Neural progenitor cell (in vitro differentiated cells): ENCODE measurements at places on chromosomes 2 and 18.

DNA sequence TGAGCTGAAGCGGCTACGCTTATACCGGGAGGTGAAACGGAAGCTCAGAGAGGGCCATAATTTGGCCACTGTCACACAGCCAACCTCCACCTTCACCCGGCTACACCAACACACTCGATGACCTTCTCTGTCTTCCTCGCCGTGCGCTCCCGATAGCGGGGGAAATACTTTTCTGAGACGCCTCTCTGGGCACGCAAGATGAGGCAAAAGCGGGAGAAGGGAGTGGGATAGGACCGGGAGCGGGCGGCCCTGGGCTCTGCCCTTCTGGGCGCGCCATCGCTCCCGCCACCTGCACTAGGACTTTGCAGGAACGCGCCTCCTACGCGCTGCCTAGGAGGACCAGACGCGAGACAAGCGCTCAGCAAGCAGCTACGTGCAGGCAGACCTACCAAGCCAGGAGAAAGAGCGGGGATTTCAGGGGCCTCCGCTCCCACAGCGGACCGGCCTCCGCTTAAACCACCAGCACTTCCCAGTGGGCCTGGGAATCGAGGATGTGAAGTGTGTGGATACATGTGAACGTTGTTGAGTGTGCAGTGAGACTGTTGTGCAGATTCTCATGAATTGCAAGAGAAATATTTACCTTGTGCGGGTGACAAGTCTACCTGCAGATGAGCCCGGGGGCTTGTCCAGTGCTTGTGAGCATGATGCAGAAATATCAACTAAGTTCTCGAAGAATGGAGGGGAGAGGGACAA, 11.4 kb downstream of the SIX3 start:
- H3K27ac ChIP-seq: no peak overlapping the region
- peak overlapping the region; percentile 48 for H3K4me3 ChIP-seq
- peaks cover 65% of the 10 kb centered on the region for H3K27me3 ChIP-seq
- H3K4me1 ChIP-seq: peaks cover 73% of the 10 kb centered on the region
- H3K36me3 ChIP-seq: no peaks in the 10 kb centered on the region
- peak; percentile 76 for DNase-seq

GRCh38 chr2:214503568-214503967, 92.7 kb downstream of the VWC2L start:
- H3K36me3 ChIP-seq: no peaks in the 10 kb centered on the region
- H3K27me3 ChIP-seq: no peaks in the 10 kb centered on the region
- H3K4me1 ChIP-seq: no peaks in the 10 kb centered on the region
- no peak overlapping the region for H3K27ac ChIP-seq

DNA sequence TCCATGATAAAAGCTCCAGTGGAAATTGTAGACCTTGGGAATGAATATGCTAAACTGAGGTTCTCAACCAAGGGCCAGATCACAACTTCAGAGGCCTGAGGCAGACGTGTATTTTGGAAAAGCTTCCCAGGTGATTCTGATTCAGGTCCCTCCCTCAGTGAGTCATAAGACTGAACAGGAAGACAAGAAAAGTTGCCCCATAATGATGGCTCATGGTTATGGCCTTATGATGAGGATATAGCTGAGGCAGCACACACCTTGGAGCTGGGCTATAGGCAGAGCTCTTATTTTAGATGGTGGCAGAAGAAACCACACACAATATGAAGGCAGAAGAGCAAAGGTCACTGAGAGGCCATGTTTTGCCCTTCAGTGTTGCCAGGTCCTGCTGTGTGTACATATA, 9.6 kb downstream of the ANTXR1 start:
- no peaks in the 10 kb centered on the region for H3K36me3 ChIP-seq
- no peaks in the 10 kb centered on the region for H3K27me3 ChIP-seq
- H3K4me1 ChIP-seq: no peaks in the 10 kb centered on the region
- no peak overlapping the region for H3K4me3 ChIP-seq
- DNase-seq: no peak

GRCh38 chr2:42752816-42753813, 10.8 kb downstream of the OXER1 start:
- no peak overlapping the region for H3K27ac ChIP-seq
- no peak for DNase-seq
- no peaks in the 10 kb centered on the region for H3K4me1 ChIP-seq

- no peak overlapping the region for H3K4me3 ChIP-seq
- no peaks in the 10 kb centered on the region for H3K36me3 ChIP-seq
- DNase-seq: no peak
- peaks cover 4% of the 10 kb centered on the region for H3K27me3 ChIP-seq
- no peak overlapping the region for H3K27ac ChIP-seq
Measured at GRCh38 chr2:9764153-9764778, 79.0 kb upstream of the TAF1B start.

DNA sequence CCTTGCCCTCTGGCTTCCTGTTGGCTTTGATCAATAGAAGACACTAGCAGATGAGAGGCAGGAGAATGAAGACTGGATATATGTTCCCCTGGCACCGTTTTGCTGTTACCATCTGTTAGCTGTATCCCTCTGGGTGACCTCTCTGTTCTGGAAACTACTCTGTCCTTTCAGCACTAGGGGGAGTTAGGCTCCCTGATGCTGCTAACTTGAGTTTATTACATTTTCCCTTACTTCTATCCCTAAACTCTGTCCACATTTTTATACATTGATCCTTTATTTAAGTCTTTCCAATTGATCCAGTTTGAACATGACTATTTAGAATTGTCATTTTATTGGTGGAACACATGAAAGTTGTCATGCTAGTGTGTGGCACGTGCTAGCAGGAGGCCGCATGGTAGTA, 1014.3 kb upstream of the CDH2 start:
- H3K4me1 ChIP-seq: no peaks in the 10 kb centered on the region
- no peak overlapping the region for H3K4me3 ChIP-seq
- no peaks in the 10 kb centered on the region for H3K36me3 ChIP-seq
- no peaks in the 10 kb centered on the region for H3K27me3 ChIP-seq
- peak; percentile 12 for DNase-seq

DNA sequence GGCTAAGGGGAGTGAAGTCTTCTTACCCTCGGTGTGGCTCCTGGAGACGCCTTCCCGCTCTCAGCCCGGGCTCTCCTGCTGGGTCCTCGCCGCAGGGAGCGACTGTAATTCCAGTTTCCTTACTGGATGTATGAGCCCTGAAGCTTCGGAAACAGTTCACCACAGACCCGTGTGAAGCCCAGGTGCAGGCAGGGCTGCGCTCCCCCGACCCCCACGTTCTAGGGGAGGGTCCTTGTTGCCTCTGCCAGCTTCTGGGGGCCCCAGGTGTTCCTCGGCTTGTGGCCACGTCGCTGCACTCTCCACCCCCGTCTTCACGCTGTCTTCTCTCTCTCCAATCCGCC, 5.1 kb upstream of the ASB1 start:
- H3K36me3 ChIP-seq: no peaks in the 10 kb centered on the region
- no peak overlapping the region for H3K27ac ChIP-seq
- peak; percentile 31 for DNase-seq
- H3K27me3 ChIP-seq: no peaks in the 10 kb centered on the region
- H3K4me3 ChIP-seq: no peak overlapping the region

DNA sequence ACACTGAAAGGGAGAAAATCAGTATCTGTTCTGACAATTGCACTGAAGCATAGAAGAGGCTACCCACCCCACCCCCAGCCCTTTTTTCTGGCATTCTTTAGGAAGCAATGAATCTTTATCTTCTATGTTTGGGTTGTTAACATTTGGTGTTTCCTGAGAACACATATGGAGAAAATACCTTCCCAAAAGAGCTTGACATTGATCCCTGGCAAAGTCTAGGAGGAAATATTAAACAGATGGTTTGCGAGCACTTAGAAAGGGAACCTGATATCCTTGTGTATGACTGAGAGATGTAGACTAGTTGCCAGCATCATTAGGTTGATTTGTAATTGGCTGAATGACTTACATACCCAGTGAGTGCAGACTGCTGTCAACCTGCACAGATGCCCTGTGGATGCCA, 42.9 kb downstream of the DOK1 start:
- H3K27ac ChIP-seq: no peak overlapping the region
- no peak overlapping the region for H3K4me3 ChIP-seq
- H3K4me1 ChIP-seq: no peaks in the 10 kb centered on the region

GRCh38 chr2:186426153-186427016, 59.7 kb upstream of the ZC3H15 start:
- no peaks in the 10 kb centered on the region for H3K4me1 ChIP-seq
- DNase-seq: no peak
- H3K36me3 ChIP-seq: no peaks in the 10 kb centered on the region

DNA sequence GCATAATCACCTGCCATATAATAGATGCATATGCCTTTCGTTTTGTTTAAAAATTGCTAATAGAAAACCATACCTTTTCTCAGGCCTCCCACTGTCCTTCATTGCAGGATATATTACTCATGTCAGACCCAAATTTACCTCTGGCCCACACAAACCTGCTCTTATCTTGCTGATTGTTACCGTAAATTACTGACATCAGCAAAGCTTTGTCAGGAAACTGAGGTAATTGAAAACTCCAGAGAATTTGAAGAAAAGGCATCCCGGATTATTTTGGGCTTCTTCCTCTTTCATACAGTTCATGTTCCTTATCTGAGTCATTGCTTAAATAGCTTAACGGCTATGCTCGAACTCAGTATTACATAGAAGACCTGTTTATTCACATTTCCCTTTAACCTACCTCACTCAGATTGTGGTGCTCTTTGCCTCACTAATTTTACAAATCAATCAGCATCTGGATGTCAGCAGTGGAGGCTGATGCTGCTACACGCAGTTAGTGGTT, 145.7 kb downstream of the ZEB2 start:
- no peak overlapping the region for H3K4me3 ChIP-seq
- H3K27ac ChIP-seq: no peak overlapping the region
- peaks cover 10% of the 10 kb centered on the region for H3K4me1 ChIP-seq
- H3K36me3 ChIP-seq: no peaks in the 10 kb centered on the region
- H3K27me3 ChIP-seq: no peaks in the 10 kb centered on the region

- H3K4me3 ChIP-seq: no peak overlapping the region
- no peaks in the 10 kb centered on the region for H3K36me3 ChIP-seq
- no peaks in the 10 kb centered on the region for H3K4me1 ChIP-seq
- H3K27me3 ChIP-seq: no peaks in the 10 kb centered on the region
- no peak overlapping the region for H3K27ac ChIP-seq
Measured at GRCh38 chr2:227748079-227748478, 2.4 kb downstream of the SCYGR8 start.

DNA sequence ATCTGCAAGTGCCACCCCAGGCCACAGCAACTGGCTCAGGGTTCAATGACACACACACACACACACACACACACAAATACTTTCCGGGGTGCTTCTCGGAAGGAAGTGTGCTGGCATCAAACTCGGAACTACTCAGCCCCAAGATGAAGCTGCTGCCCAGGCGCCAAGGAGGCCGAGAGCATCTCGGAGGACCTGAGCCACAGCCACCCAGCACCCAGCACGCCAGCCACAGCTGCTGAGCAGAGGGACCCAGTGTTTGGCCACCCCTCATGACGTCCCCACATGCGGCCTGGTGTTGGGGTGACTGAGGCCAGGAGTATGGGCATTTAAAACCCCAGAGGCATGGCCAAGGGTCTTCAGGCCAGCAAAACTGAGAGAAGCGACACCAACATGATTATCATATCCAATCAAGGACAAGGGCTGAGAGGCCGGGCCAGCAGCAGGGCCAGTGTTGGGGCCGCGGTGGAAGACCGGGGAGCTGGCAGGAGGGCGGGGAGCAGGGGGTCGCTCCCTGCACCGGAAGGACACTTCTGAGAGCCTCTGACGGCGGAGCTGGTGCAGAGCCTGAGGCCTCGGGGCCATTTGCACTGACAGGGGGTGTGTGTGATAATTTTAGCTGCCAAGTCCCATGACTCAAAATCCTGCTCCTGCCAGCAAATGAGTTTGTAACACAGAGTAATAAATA, 61.8 kb downstream of the BIN1 start:
- H3K27ac ChIP-seq: no peak overlapping the region
- no peak for DNase-seq
- H3K4me1 ChIP-seq: no peaks in the 10 kb centered on the region
- H3K4me3 ChIP-seq: no peak overlapping the region
- H3K36me3 ChIP-seq: no peaks in the 10 kb centered on the region

GRCh38 chr2:27209621-27210401, 2.0 kb upstream of the ATRAID start:
- H3K36me3 ChIP-seq: no peaks in the 10 kb centered on the region
- H3K4me3 ChIP-seq: no peak overlapping the region
- H3K27me3 ChIP-seq: no peaks in the 10 kb centered on the region
- peaks cover 37% of the 10 kb centered on the region for H3K4me1 ChIP-seq

DNA sequence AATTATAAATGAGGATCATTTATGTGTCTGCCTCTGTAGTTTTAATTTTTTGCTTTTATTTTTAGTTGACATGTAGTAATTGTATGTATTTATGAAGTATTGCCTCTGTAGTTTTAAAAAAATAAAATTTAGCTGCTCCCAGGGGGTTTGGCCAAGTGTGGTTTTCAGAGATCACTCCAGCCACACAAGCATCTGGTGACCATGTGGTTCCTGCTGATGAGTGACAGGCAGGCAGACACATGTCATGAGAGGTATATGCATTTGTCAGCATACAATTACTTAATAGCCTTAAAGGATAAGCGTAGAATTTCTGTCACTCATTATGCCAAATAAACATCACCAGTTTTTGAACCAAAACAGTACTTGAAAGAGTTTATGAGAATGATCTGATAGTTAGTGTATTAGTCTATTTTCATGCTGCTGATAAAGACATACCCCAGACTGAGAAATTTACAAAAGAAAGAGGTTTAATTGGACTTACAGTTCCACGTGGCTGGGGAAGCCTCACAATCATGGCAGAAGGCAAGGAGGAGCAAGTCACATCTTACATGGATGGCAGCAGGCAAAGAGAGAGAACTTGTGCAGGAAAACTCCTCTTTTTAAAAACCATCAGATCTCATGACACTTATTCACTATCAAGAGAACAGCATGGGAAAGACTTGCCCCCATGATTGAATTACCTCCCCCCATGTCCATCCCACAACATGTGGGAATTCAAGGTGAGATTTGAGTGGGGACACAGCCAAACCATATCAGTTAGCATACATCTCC, 29.6 kb downstream of the MREG start:
- H3K4me3 ChIP-seq: no peak overlapping the region
- no peak overlapping the region for H3K27ac ChIP-seq
- no peaks in the 10 kb centered on the region for H3K4me1 ChIP-seq

DNA sequence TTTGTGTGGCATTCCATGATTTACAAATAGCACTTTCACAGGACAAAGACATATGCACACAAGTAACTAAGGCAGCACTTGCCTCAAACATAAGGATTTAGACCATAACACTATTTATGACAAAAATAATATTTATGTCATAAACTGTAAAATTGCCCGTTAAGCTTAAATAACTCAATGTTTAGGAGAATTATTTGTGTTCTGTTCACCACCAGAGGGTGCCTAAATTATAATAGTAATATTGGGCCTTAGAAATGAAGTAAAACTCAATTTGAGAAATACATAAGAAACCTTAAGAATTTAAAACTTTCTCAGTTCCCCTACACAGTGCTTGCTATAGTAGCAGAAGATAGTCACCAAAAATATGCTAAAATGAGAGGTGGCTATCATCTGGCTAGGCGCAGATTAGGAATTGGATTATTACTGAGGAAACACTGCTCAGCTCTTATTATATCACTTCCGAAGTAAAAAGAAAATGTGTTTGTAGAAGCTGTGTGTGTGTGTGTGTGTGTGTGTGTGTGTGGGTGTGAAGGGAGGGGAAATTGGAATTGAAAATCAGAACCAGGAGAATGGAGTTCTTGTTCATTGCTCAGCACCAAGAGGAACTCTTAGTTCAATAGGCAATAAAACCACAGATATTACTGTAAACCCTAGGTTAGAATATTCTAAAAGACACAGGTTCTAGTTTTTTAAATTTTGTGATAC, 4.9 kb upstream of the CHN1 start:
- no peak overlapping the region for H3K4me3 ChIP-seq
- no peaks in the 10 kb centered on the region for H3K36me3 ChIP-seq
- no peak overlapping the region for H3K27ac ChIP-seq
- DNase-seq: no peak
- peaks cover 36% of the 10 kb centered on the region for H3K4me1 ChIP-seq

- H3K27me3 ChIP-seq: no peaks in the 10 kb centered on the region
- no peak overlapping the region for H3K27ac ChIP-seq
- DNase-seq: no peak
- no peak overlapping the region for H3K4me3 ChIP-seq
- no peaks in the 10 kb centered on the region for H3K36me3 ChIP-seq
Measured at GRCh38 chr2:217902379-217903141, 100.2 kb downstream of the TNS1 start.
